NCI-H1417 treated with DMSO at 0.1 percent for 48 hours (cell line): ENCODE measurements at places on chromosomes 16 and 17.

- DNase-seq = no peak
Measured at GRCh38 chr17:19720210-19720475, 3.8 kb upstream of the SLC47A2 start.

GRCh38 chr17:20046629-20047028, 37.5 kb downstream of the SPECC1 start:
- DNase-seq = no peak

DNA sequence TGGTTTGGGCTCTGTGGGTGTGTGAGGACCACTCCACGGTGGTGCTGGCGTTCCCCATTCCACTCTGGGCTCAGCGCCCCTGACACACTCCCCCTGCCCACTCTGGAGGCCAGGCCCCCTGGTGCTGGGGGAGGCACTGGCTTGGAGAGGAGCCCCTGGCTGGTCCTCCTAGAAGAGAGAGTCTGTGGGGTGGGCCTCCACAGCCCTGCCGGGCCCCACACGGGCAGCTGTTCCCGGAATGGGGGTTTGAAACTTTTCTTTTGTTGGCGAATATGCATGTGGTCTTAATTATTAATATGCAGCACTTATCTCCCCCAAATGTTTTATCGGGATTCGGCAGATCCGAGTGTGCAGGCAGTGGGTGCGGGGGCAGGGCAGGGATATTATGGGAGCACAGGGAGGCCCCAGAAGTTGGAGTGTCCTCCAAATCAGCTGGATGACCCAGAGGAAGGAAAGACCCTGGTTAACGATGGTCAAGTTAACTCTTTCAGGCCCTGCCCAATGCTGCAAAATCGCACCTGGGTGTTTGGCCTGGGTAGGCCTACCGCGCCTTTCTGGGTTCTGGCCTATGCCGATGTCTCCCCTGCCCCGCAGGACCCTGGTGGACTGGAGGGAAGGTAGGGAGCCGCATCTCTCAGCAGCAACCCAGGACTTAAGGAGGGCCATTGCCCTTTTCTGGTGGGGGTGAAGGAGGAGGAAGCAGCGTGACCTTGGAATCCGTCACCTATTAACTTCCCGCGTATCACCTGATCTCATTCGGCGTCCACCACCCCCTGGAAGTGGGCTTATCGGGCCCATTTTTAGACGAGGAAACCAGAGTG, 36.0 kb downstream of the TMEM235 start:
- DNase-seq = no peak

DNA sequence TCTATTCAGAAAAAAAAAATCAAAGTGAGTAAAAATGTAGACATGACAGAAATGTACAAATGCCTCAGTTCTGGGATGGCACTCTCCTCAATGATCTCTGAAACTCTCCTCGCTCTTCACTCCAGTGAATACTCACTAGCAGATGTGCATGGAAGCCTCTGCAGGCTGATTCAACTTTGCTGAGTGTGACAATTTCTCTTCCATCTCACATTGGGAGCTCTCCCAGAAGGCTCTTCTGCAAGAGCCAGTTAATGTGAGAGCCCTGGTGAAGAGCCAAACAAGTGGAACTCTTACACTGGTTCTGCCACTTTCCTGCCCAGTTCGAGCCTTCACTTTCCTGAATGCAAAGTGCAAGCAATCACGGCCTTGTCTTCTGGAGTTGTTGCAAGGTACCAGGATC, 147.1 kb upstream of the IRX6 start:
- no peak for DNase-seq

DNA sequence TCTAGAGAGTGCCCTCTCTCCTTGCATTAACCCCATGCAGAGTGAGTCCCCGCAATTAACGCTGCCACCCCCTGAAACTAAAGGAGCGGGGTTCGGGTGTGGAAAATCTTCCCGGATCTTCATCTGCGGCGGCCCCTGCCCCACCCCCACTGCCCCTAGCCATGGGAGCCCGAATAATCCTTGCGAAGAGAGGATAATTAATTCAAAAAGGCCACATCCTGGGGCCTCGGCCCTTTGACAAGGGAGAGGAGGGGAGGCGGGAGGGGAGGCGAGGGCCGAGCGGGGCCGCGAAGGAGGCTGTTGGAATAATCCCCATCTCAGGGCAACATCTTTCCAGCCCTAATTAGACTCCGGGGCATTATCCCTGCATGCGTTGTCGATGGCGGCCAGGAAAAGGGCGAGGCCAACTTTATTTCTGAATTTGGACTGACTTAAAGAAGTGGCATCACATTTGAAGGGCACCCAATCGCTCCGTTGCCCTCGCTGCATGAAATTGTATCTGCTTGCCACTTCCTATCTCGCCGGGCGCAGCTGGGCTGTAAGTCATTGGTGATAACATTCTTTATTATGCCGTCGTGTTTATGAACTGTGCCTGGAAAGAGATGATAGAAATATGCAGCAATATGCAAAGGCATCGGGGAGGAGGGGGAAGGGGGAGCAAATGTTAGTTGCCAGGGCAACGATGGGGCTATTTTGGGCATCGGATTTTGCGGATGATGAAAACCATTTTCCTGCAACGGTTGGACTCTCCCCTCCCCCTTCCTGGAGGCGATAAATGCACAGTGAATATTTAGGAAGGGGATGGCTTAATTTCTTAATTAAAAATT, 387.1 kb upstream of the TNRC6C start:
- DNase-seq = no peak

- no peak for DNase-seq
Measured at GRCh38 chr17:76106703-76107102, 3.1 kb upstream of the EXOC7 start.

GRCh38 chr16:11620243-11621003, 33.7 kb upstream of the LITAF start:
- no peak for DNase-seq

DNA sequence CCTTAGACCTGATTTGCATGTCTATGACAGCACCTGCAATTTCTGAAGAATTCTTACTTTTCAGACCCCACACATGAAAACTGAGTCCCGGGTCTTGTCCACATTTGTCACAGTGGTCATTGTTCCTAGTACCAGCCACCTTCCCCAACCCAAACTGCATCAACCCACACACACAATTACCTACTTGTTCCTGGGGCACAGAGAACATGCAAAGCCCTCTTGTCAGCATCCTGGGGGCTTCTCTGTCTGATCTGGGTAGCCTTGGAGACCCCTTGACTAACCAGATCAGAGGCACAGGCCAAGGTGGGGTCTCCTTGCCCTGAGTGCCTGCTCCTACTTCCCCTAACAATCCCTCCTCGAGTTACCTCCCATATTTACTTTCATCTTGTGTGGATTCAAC, 36.7 kb upstream of the PIK3R6 start:
- no peak for DNase-seq

GRCh38 chr16:88365244-88365865, 17.4 kb upstream of the ZNF469 start:
- no peak for DNase-seq

DNA sequence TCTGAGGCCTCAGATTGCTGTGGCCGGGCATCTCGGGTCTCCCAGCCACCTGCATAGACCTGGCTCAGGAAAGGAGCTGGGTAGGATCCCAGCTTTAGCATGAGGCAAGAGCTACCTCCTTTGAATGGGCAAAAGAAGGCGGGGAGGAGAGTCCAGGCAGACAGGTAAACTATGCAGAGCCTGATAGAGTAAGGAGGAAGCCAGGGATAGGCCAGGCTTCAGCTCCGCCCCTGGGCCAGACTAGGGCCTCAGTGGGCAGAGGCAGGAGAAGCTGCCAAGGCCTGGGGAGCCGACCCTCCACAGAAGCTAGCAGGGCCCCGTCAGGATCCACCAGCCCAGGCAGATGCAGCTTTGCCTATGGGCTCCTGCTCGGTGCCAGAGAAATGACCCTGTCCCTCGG, 22.6 kb upstream of the UBE2G1 start:
- DNase-seq = no peak

DNA sequence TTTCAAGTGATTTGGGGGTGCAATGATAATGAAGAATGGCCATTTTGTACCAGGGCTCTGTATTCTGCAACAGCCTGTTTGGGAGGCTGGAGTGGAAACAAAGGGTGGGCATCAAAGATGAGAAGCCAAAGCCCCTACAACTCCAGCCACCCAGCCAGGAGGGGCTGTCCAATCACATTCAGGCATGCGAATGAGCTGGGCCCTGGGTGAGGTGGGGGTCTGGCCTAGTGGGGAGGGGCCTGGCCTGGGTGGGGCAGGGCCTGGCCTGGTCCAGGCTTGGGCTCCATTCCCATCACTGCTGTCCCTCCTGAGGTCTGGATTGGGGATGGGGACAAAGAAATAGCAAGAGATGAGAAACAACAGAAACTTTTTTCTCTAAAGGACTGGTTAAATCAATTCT, 6.4 kb downstream of the AOC3 start:
- no peak for DNase-seq

GRCh38 chr17:74337834-74338500, 11.9 kb downstream of the KIF19 start:
- DNase-seq = no peak

GRCh38 chr17:66904760-66905624, 59.5 kb upstream of the CACNG4 start:
- no peak for DNase-seq

- no peak for DNase-seq
Measured at GRCh38 chr16:51734220-51734619, 583.1 kb upstream of the SALL1 start.

GRCh38 chr16:10386517-10387100, 748 bp downstream of the ATF7IP2 start:
- no peak for DNase-seq

DNA sequence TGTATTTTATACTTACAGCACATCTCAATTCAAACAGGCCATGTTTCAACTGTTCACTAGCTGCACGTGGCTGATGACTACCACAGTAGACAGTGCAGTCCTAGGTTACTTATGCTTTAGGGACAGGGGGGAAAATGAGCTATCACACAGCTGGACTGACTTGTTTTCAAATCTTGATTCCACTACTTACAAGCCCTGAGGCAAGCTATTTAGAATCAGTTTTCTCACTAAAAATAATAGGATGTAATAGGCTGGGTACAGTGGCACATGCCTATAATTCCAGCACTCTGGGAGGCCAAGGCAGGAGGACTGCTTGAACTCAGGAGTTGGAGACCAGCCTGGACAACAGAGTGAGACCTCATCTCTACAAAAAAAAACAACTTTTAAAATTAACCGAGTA, 10.3 kb downstream of the GLG1 start:
- no peak for DNase-seq

- DNase-seq = no peak
Measured at GRCh38 chr16:81549547-81550431, 105.2 kb downstream of the CMIP start.

GRCh38 chr16:15900901-15901500, 12.6 kb upstream of the CEP20 start:
- no peak for DNase-seq

DNA sequence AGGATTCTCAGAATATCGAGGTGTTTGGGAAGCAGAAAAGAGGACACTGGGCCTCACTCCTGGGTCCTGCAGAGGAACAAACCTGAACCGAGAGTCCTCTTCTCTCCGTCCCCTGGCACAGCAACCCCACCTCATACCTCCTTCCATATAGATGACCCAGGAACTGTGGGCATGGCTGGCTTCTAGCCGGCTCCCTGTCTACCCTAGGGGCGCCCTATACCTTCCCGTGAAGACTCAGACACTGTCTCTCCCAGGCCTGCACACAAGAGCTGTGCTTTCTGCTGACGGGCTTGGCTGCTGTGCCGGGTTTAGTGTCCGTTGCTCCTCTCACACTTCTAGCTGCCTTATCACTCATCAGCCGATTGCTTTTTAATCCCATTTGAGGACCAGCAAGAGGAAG, 46.5 kb upstream of the CRISPLD2 start:
- no peak for DNase-seq

DNA sequence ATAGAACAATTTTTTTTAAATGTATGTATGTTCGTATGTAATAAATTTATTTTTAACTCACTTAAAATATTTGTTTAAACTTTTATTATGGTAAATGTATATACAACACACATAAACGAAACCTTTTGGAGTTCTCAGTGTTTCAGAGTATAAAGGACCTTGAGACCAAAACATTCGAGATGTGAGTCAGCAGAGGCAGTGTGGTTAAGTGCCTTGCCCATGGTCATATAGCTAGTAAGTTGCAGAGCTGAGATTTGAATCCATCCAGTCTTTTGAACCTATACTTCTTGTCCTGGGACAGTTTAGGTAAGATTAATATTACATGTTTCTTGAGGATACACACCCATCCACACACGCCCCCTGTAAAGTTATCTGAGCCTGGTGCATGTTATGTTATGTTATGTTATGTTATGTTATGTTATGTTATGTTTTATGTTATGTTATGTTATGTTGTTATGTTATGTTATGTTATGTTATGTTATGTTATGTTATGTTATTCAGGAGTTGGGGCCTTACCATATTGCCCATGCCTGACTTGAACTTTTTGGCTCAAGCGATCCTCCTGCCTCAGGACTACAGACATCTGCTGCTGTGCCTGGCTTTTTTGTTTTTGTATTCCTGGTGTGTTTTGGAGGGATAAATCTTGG, 41.8 kb downstream of the TNRC6A start:
- no peak for DNase-seq

DNA sequence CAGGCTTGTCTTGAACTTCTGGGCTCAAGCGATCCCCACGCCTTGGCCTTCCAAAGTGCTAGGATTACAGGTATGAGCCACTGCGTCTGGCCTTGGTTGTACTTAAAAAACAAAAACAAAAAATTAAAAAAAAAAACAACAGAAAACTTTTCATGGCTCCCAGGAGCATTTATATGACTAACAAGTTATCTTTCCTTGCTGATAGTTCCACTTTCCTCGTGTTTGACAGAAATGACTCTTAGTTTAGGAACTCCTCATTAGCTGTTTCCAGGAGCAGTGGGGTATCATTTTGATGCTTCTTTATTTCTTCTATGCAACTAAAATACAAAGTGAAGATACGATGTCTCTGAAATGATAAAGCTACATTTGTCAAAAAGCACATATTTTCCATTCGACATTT, 165.4 kb downstream of the PRKCA start:
- no peak for DNase-seq

GRCh38 chr16:85955566-85955965, 56.6 kb downstream of the IRF8 start:
- DNase-seq = no peak

DNA sequence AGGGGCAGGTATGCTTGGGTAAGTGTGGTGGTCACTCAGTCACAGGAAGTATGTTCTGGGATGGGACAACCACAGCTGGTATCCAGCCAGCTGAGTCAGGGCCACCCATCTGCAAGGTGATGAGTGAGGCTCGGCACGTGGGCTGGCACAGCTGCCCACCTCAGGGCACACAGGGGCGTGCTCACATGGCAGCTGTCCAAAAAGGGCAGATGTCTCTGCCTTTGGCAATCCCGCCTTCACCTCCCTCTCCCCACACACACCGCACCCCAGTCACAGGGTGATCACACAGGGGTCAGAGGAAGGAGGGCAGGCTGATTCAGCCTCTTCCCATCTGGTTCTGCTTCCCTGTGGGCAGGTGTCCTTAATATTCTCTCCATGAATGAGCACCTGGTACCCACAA, 85.9 kb upstream of the TOB1 start:
- DNase-seq = peak; percentile 38
